ENCODE measurements at places on chromosomes 1 and 21. TPM values are rescaled to one million over a fixed set of nuclear protein-coding genes. Genes with fewer than 3 reads are reported as not detected.

The VCAM1 gene
- 0.13 TPM for total RNA-seq

The ALPL gene
- total RNA-seq, result not detected

The AMPD1 gene
- total RNA-seq, result not detected

The DCDC2B gene
- total RNA-seq, result not detected

The DRAXIN gene
- not detected for total RNA-seq

The TEX38 gene
- total RNA-seq, result not detected

The AVPR1B gene
- total RNA-seq, result not detected

The EFCAB7 gene
- total RNA-seq, result 3.2 TPM

The ACKR1 gene
- not detected for total RNA-seq

The DNALI1 gene
- 0.26 TPM for total RNA-seq

The SLC6A17 gene
- 0.53 TPM for total RNA-seq

The RAD54L gene
- 0.26 TPM for total RNA-seq

The CLIC6 gene
- total RNA-seq, result not detected

The OPTC gene
- total RNA-seq, result not detected

The OR2AK2 gene
- not detected for total RNA-seq

The PADI3 gene
- total RNA-seq, result 0.38 TPM

The PTGER3 gene
- total RNA-seq, result under 0.01 TPM

The TSPAN1 gene
- total RNA-seq, result 49.4 TPM

The NPPA gene
- not detected for total RNA-seq

The PRDM2 gene
- 7.1 TPM for total RNA-seq

The AMY1A gene
- total RNA-seq, result under 0.01 TPM

The AMIGO1 gene
- 0.13 TPM for total RNA-seq

The LAD1 gene
- total RNA-seq, result 220 TPM

The LCE2C gene
- not detected for total RNA-seq

The AMY1B gene
- total RNA-seq, result not detected

The CGN gene
- 4.2 TPM for total RNA-seq

The FOXE3 gene
- total RNA-seq, result not detected

The SPATA45 gene
- total RNA-seq, result not detected

The ITLN2 gene
- not detected for total RNA-seq

The RHBDL2 gene
- 18.7 TPM for total RNA-seq

The TTLL7 gene
- 0.79 TPM for total RNA-seq

The LYPD8 gene
- total RNA-seq, result not detected

The NTNG1 gene
- total RNA-seq, result 2.4 TPM

The IQCC gene
- 2.6 TPM for total RNA-seq

The C1orf115 gene
- 1.3 TPM for total RNA-seq

The HSPG2 gene
- 28.7 TPM for total RNA-seq

The PGLYRP4 gene
- total RNA-seq, result 2.0 TPM

The VASH2 gene
- total RNA-seq, result not detected

The TNFRSF18 gene
- total RNA-seq, result 1.7 TPM

The TTC24 gene
- not detected for total RNA-seq

The LRRC71 gene
- total RNA-seq, result not detected

The COL9A2 gene
- total RNA-seq, result 0.13 TPM

The SDCCAG8 gene
- 42.6 TPM for total RNA-seq

The CDC20 gene
- 3.1 TPM for total RNA-seq

The TNFRSF9 gene
- total RNA-seq, result 6.1 TPM

The DMBX1 gene
- total RNA-seq, result not detected

Measured in bronchial epithelial cell (primary cell).